NCI-H1105 treated with DMSO at 0.1 percent for 48 hours (cell line): ENCODE measurements at places on chromosomes 2 and 18.

DNA sequence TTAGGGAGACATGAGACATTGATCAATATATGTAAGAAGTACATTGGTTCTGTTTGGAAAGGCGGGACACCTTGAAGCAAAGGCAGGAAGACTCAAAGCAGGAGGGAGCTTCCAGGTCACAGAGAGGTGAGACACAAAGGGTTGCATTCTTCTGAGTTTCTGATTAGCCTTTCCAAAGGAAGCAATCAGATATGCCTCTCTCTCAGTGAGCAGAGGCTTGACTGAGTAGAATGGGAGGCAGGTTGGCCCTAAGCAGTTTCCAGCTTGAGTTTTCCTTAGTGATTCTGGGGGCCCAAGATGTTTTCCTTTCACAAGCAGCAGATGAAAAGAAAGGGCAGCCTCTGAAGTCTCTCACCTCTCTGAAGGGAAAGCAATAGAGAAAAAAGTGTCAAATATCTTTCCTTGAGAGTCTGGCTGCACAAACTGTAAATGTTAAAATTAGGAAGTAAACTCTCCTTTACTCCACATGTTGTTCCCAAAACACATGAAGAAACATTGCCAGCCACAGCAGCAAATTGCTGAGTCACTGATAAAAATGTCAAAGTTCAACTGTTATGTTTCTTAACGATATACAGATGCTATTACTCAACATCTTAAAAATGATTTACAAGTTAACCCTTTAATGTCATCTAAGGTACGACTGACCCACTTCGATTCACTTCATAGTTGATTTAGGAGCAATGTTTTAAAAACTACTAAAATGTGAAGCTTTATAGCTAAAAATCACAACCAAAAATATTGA is 40.3 kb downstream of the CYB5A start:
- DNase-seq, result no peak

GRCh38 chr18:3879836-3880120 is 429.8 kb downstream of the TGIF1 start:
- no peak for DNase-seq

- no peak for DNase-seq
Measured at GRCh38 chr2:120279708-120280107, 27.1 kb downstream of the RALB start.

DNA sequence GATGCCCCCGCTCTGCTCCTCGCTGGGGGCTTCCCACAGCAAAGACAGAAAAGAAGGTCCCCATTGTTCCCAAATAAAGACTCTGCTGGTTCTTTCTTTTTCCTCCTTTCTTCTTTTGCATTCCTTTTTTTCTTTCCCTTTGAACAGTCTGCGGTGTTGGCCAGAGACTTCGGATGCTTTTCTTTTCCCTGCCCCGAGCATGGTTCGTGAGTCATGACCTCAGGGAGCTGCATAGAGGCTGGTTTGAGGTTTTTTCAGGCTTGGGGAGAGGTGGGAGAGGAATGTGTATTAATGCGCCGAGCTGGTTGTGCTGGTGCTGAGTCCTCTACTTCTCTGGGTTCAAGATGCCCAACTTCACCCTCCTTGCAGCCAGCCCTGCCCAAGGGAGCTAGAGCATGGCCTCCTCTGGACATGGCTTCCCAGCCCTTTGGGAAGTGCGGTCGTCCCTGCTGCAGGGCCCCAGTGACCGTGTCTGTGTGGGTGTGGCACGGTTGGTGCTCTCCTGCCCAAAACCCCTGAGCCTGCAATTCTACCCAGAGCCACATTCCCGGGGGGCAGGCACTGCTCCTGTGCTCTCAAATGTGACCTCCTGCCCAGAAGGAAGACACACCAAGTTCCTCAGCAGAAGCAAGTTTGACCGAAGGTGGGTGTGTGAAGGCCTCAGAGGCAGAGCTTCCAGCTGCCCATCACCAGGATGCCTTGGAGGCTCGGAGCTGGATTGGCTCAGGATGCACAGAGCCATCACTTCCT is 9.0 kb upstream of the ARHGEF4 start:
- no peak for DNase-seq

- DNase-seq, result no peak
Measured at GRCh38 chr2:9655441-9656269, 24.9 kb upstream of the YWHAQ start.

- DNase-seq, result no peak
Measured at GRCh38 chr2:54858021-54858681, 134.7 kb downstream of the EML6 start.

DNA sequence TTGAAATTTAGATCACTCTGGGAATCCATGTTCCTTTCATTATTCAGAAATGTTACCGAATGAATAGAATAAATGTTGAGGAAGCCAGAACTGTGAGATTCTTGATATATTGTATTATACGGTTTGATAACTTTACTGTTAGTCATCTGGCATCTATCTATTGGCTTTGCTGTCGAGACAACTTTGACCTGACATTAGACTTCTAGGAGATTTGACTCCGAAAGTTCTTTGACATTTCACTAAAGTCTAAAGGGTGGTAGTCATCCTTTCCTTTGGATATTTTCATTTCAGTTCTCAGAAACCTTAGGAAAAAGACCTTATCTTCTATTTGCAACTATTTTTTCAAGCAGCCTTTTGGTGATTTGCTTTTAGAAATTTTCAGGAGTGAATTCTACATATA is 1.9 kb downstream of the BMPR2 start:
- DNase-seq, result peak; percentile 5

- DNase-seq, result no peak
Measured at GRCh38 chr2:120712180-120712681, 23.4 kb upstream of the GLI2 start.

DNA sequence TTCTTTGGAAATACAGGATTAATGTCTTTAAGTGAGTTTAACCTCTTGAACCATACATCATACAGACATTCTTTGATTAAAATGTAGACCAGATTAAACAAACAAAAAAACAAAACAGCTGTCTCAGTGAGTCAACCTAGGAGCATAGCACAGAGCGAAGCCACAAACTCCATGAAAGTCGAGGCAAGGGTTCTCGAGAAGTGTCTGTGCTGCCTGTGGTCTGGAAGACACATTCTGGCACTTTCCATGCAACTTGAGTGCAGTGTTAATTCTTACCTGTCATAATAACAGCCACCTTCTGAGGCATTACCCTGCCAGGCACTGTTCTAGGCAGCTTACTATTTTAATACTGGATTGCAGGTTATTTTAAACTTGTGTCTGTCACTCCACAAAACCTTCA is 435.5 kb upstream of the MMADHC start:
- DNase-seq, result no peak

GRCh38 chr2:182545420-182546167 is 118.8 kb upstream of the PDE1A start:
- no peak for DNase-seq

GRCh38 chr2:102014041-102014345 is 22.2 kb downstream of the IL1R2 start:
- DNase-seq, result no peak

GRCh38 chr2:49577041-49577440 is 422.7 kb upstream of the FSHR start:
- DNase-seq, result no peak

GRCh38 chr2:101766871-101767739 is 69.6 kb downstream of the MAP4K4 start:
- no peak for DNase-seq

DNA sequence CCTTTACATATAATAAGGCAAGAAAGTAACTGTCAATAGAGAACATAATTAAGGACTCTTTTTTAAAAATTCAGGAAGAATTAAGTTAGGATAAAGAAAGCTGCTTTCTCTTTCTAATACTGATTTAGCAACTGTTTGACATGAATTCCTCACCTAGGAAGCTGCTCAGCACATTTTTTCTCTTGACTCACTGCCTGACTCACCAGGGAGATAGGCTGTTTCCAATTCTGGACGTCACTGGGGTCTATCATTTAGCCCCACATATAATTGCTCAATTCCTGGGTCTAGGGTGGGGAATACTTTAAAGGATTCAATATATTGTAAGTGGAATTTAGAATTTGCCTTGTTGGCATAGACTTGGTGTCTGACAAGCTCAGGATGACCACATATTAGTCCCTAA is 50.8 kb upstream of the UGP2 start:
- no peak for DNase-seq

DNA sequence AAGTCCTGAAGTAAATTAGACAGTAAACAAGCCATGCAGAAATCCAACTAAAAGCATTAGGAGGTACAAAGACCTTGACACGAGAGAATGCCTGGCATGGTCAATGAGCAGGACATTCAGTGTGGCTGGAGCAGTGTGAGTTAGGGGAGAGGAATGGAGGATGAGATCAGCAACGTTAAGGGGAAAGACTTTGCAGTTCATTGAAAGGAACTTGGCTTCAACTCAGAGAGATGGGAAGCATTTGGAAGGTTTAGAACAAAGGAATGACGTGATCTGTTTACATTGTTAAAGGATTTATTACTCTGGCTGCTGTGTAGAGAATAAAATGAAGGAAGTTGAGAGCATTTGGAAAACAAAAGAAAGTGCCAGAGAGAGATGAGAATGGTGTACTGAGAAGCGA is 621.3 kb downstream of the XIRP2 start:
- DNase-seq, result peak; percentile 63

- peak; percentile 45 for DNase-seq
Measured at GRCh38 chr2:160252278-160252887, 52.3 kb upstream of the ITGB6 start.
